ENCODE measurements at places on chromosomes 1 and 21.

DNA sequence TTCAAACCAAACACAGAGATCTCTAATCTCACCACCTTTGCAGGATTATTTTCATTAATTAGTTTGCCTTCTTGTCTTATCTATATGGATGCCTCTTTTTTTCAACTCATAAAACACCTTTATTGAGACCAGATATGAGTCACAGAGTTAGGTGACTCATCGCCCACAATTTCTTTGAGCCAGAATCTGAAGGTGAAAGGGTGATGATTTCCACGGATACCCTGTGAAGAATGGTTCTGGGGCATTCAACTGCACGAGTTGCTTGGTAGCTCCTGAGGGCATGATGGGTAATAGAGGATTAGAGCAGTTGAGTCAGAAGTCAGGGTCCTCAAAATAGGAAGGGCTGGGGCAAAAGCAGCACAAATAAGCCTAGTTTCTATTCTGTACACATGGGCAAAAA is 128.2 kb downstream of the TBX19 start:
- DNase-seq: no peak

DNA sequence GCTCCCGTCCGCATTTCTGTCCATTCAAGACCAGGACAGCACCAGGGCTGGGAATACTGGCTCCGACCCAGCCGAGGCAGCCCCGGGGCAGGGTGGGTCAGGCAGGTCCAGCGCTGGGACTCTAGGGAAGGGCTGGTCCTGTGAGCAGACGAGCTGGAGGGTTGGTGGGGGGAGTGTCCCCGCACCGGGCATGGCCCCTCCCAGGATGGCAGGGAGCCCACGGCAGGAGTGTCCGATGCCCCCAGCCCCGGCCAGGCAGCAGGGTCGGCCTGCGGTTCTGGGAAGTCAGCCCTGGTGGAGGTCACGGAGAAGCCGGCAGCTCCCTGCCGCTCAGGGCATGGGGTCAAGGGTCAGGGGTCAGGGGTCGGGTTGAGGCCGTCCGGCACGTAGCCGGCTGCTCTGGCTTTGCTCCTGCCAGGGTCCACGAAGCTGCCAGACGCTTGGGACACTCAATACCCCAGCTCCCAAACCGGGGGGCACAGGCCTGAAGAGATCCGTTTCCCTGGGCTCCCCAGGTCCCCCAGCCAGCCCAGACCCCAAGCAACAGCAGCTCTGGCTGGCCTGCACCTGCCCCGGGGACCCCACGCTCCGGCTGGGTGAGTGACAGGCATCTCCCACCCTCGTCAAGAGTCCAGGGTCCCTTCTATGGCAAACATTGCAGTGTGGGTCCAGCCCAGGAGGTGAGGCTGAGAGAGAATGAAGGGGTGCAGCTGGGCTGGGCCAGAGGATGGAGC is 6.7 kb downstream of the C1QTNF12 start:
- no peak for DNase-seq

DNA sequence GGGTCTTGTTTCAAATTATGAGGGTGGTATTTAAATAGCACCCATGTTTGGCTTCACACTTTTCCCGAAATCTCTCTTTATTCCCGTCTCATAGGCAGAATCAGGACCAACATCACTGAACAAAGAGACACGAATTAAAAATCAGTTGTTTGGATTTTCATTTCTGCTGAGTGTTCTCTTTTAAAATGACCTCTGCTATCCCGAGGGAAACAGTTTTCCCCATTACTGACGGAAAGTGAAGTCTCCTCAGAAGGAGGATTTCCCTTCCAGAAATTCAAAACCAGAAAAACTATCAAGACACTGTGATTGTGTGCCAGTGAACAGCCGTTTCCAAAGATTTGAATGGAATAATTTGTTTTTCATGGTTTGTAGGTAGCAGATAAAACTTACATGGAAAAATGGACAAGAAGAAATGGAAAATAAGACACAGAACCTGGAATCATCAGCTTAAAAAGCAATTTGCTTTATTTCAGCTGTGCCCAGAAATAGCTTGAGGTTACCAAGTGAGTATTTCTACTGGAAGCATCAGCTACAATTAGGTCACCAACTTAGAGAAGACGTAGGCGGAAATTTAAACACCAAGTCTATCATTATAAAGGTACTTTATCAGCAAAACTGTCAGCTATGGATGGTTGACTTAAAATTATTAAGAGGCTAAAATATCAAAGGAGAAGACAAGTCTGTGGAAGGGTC is 68.5 kb downstream of the RUNX1 start:
- no peak for DNase-seq

DNA sequence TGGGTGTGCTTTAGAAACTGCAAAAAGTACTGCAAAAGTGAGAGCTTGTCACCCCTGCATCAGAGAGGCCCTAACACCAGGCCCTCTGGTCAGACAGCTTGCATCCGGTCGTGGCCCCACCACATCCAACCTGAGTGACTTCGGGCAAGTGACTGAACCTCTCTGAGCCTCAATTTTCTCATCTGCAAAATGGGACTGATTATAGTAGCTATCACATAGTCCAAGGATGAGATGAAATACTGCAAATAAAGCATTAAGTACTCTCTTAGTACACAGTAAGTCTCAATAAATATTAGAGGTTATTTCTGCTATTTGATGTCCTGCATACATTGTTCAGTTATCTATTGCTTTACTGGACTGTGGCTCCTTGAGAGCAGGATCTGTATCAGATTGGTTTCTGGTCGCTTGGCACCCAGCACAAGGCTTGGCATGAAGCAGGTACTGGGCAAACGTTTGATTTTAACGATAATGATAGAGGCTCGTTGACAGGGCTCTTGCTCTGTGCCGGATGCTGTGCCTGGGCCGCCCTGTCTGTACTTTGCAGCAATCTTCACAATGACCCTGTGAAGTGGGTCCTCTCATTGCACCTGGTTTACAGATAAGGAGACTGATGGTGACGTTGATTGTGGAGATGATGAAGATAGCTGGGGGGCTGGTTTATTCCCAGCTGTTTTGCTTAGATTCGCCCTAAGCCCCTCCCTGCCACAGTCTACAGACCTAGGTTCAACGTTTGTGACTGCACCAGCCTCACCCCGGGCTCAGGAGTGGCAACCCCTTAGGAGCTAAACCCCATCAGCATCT is 43.6 kb downstream of the RAP1GAP start:
- DNase-seq: no peak

- DNase-seq: no peak
Observed at GRCh38 chr1:54811739-54812655, 10.9 kb upstream of the TTC22 start.

- DNase-seq: no peak
Observed at GRCh38 chr1:46687093-46687659, 15.5 kb downstream of the TEX38 start.

DNA sequence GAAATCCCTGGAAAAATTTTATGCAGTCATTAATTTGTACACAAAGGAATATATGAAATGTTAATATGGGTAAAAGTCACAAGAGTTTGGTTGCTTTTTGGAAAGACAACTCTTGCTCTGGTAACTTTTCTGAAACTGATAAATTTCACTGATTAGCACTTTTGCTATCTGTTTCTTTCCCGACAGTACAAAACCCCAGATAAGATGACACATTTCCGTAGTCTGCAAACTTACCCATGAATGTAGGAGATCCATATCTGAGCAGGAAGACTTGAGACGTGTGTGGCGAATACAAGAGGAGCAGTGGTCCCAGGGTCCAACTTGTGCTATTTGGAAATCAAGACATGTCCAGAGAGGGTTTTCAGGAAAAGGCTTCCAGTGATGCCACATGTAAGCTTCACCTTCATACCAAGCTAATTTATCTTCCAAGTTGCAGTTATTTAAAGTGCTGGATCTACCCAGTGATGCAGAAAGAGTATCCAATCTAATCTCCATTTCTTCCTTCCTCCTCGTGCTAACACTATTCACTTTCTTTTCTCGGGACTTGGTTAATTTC is 35.9 kb upstream of the SAMSN1 start:
- no peak for DNase-seq

DNA sequence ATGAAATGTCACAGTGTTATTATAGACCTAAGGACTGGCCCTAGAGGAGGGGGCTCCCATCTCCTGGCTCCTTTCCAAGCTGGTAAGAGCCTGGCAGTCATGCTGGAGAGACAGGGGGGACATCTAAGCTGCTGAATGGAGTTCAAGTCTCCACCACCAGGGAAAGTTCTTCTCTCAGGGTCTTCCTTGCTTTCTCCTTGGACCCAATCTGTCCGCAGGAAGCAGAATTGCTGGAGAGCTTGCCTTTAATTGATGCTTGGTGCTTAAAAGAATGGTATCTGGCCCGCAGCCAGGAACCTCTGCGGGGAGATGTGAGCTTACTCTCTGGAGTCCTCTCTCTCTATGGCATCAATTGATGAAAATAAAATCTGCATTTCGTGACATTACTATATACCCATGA is 25.1 kb downstream of the IRF2BP2 start:
- no peak for DNase-seq

GRCh38 chr1:169473347-169473746 is 12.4 kb downstream of the SLC19A2 start:
- no peak for DNase-seq

- DNase-seq: no peak
Observed at GRCh38 chr1:20202166-20202565, 15.8 kb upstream of the PLA2G2C start.
